ENCODE measurements at places on chromosomes 5 and 9. TPM values are rescaled to one million over a fixed set of nuclear protein-coding genes. Genes with fewer than 3 reads are reported as not detected.

GRCh38 chr9:102728946-102729345 lies 266.2 kb upstream of the CYLC2 start:
- no peaks in the 10 kb centered on the region for H3K36me3 ChIP-seq
- H3K4me3 ChIP-seq, result no peak overlapping the region
- H3K27me3 ChIP-seq, result no peaks in the 10 kb centered on the region
- no peaks in the 10 kb centered on the region for H3K4me1 ChIP-seq
- no peak overlapping the region for H3K27ac ChIP-seq

Gene DMRT3
- total RNA-seq, result not detected

- H3K27me3 ChIP-seq, result peaks cover 31% of the 10 kb centered on the region
- H3K27ac ChIP-seq, result no peak overlapping the region
- no peaks in the 10 kb centered on the region for H3K36me3 ChIP-seq
- no peak overlapping the region for H3K4me3 ChIP-seq
- H3K4me1 ChIP-seq, result no peaks in the 10 kb centered on the region
These were observed 69.5 kb downstream of the GTF3C4 start for GRCh38 chr9:132739710-132740310.

Gene PCDHA13
- not detected for total RNA-seq

DNA sequence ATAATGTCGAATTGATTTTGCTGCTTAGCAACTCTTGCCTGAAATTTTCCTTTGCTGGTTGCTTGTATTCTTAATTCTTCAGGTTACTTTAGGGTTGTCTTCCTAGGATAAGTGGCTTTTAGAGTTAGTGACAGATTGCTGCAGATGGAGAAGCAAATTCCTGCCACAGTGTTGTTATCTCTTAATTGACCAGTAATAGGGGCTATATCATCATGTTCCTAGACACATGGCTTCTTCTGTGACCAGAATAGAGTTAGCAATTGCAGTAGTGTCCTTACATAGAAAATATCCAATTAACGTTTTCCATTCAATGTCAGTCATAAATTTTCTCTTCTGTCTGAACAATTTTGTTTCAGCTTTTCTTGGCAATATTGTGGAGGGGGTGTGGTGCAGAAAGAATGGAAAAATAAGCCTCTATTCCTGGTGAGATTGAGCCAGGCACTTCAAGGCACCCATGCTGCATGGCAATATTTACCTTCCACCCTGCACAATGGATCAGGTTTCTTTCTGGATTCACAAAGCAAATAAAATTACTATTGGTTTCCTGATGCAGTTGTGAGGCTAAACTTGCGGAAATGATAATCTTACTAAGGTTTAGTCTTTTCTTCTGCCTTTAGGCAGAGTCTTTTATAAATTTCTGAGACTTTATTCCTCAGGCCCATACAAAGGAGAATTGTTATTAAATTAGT lies 1481.5 kb downstream of the EFNA5 start:
- H3K4me1 ChIP-seq, result no peaks in the 10 kb centered on the region
- H3K27ac ChIP-seq, result no peak overlapping the region
- no peaks in the 10 kb centered on the region for H3K36me3 ChIP-seq
- H3K27me3 ChIP-seq, result no peaks in the 10 kb centered on the region
- DNase-seq, result no peak
- no peak overlapping the region for H3K4me3 ChIP-seq

- H3K4me3 ChIP-seq, result no peak overlapping the region
- DNase-seq, result no peak
- no peaks in the 10 kb centered on the region for H3K27me3 ChIP-seq
- no peaks in the 10 kb centered on the region for H3K36me3 ChIP-seq
These were observed 31.5 kb upstream of the FREM1 start for GRCh38 chr9:14941501-14942405.

Gene CCDC192
- not detected for total RNA-seq

DNA sequence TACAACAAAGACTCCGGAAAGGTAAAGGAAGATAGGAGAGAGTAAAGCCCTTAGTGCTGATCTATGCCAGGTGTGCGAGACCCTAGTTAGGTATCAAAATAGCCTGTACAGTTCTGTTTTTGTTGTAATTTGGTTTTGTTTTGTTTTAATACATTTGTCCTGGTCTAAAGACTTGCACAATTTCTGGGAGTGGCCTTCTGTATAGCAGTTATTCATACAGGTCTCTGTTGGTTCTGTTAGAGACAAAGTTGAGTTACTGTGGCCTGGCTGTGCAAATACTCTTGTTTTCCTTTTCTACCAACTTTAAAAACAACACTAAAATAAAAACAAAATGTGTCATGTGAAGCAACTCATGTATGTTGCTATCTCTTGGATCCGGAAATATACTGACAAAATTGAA lies 163.6 kb downstream of the COMMD10 start:
- H3K36me3 ChIP-seq, result no peaks in the 10 kb centered on the region
- DNase-seq, result no peak
- no peak overlapping the region for H3K4me3 ChIP-seq
- no peaks in the 10 kb centered on the region for H3K4me1 ChIP-seq

DNA sequence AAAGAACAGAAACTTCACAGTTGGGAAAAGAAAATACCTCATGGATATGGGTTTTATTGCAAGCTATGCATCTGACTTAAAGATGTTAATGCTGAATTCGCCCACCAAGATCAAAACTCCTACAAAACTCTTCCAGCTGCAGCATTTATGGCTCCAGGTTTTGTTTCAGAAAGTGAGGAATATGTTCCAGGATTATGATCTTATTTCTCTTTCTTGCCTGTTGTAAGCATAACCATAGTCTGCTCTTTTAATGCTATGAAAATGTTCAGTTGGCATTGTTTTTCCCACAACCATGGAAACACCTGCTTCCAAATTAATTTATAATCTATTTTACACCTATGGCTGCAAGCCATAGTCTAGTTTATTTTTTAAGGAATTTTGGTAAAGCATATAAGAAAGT lies 34.9 kb upstream of the FST start:
- no peaks in the 10 kb centered on the region for H3K36me3 ChIP-seq
- H3K4me1 ChIP-seq, result no peaks in the 10 kb centered on the region
- H3K27ac ChIP-seq, result no peak overlapping the region
- H3K27me3 ChIP-seq, result peaks cover 8% of the 10 kb centered on the region

GRCh38 chr9:107597743-107598217 lies 108.2 kb upstream of the KLF4 start:
- H3K4me3 ChIP-seq, result no peak overlapping the region
- no peak overlapping the region for H3K27ac ChIP-seq
- no peaks in the 10 kb centered on the region for H3K4me1 ChIP-seq
- DNase-seq, result no peak
- no peaks in the 10 kb centered on the region for H3K27me3 ChIP-seq

Gene TEX48
- total RNA-seq, result 0.97 TPM

Gene SCGB3A2
- not detected for total RNA-seq

DNA sequence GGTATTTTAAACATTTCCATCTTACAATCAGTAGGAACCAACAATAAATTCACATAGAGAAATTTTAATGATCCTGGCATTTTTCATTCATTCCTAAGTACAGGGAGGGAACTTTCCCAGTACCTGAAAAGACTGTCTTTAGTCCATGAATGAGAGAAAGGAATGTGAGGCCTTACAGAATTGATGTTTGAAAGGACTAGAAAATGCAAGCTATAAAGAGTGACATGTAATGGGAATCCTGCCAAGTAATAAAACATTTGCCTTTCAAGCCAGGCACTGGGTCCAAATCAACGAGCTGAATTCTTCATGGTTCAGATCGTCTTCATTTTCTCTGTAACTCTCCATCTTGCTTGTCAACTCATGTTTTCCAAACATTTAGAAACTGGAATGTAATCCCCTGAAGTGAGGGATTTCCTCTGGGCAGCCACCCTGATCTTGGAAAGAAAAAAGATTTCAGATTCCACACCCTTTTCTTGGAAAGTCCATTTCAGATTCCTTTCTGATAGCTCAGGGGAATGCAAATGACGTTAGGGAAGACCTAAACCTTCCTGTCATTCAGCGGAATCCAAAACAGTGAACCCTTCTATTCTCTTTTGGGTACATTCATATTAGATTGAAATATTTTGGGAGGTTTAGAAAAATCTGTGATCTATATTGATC lies 315.8 kb downstream of the SH3GL2 start:
- H3K27me3 ChIP-seq, result no peaks in the 10 kb centered on the region
- H3K36me3 ChIP-seq, result no peaks in the 10 kb centered on the region
- no peak for DNase-seq
- H3K4me3 ChIP-seq, result no peak overlapping the region
- H3K27ac ChIP-seq, result no peak overlapping the region
- no peaks in the 10 kb centered on the region for H3K4me1 ChIP-seq

Gene HTR1A
- total RNA-seq, result not detected

DNA sequence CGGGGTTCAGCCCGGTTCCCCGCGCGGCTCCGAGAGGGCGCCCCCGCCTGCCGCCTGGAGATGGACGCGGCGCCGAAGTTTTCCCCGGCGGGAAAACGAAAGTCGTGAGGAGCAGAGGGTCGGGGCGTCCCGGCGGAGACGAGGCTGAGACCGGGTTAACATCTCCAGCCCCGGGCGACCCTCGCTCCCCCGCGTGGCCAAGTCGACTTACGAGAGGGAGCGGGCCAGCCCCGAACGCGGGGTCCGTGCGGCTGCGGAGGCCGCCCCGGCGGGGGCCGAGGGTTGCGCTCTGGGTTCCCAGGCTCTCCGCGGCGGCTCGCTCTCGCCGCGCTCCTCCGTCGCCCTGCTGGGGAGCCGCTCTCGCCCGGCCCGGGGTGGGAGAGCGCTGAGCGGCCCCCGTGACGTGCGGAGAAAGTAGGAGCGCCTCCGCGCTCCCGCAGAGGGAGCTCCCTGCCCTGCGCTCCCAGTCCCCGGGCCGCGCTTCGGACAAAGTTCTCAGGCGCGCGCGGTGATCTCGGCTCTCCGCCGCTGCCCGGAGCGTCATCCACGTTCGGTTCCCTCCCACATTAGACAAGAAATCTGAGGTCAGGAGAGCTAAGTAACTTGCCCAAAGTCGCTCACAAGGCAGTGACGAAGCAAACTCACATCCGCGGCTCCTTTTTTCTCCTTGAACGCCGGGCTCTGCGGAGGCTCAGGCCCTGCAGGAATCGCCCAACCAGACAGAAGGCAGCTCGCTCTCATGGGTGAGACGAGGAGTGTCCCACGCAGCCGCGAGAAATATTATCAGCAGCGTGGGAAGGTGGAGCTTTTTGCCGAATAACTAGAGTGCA lies 1.2 kb upstream of the GCNT4 start:
- H3K36me3 ChIP-seq, result no peaks in the 10 kb centered on the region
- H3K4me3 ChIP-seq, result peak overlapping the region; percentile 81
- peak; percentile 50 for DNase-seq

DNA sequence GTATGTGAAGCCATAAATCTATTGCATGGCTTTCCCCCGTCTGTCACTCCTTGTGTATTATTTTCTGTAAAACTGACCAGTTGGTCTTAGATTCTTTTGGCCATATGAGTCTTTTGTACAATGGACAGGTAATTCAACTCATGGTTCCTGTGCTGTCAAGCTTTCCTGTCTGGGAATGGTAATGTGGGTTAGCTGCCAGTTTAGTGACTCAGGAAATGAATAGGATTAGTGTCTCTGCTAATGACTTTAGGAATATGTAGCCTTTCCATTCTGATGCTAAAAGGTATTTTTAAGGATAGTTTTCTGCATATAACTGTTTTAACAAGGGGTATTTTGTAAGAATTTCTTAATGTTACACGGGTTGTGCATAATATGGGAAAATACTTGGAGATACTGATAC lies 182.7 kb downstream of the PBX3 start:
- H3K4me3 ChIP-seq, result no peak overlapping the region
- DNase-seq, result no peak
- H3K27ac ChIP-seq, result no peak overlapping the region
- peaks cover 2% of the 10 kb centered on the region for H3K36me3 ChIP-seq

Gene TXNDC8
- total RNA-seq, result not detected

Gene DMGDH
- not detected for total RNA-seq

DNA sequence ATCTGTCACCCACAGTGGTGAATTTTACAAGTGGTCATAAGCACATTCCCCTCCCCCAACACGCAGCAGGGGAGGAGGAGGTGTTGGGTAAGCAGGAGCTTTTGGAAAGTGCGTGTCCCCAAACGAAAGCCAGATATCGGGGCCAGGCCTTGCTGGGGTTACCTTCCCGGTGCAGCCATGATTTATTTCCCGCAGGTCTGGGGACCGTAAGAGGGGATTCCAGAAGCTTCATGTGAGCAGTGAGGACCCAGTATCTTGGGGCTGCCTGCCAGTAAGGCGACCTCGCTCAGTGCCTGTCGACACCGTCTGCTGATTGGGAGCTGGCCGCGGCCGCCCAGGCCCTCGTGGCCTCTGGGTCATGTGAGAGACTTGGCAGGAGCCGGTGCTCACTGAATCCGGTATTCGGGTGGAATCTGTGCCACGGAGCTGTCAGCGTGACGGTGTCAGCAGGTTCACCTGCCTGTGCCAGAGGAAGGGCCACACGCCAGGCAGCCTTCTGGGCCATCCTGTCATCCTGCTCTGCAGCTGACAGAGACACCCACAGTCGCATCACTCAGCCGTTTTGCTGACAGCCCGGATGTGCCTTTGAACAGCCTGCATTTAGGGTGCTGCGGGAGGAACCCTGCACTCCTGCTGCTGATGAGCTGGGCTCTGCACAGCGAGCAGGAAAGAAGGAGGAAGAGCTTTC lies 37.3 kb downstream of the SEC61B start:
- H3K4me3 ChIP-seq, result no peak overlapping the region
- H3K27me3 ChIP-seq, result no peaks in the 10 kb centered on the region
- no peaks in the 10 kb centered on the region for H3K36me3 ChIP-seq
- DNase-seq, result peak; percentile 72
- H3K4me1 ChIP-seq, result peaks cover 20% of the 10 kb centered on the region

- no peak for DNase-seq
- no peak overlapping the region for H3K4me3 ChIP-seq
- peaks cover 11% of the 10 kb centered on the region for H3K4me1 ChIP-seq
These were observed 62.6 kb upstream of the LRRTM2 start for GRCh38 chr5:138937392-138938387.

All from activated CD4-positive, alpha-beta T cell treated with anti-CD3 and anti-CD28 coated beads, Interleukin-2, amount 10 ng/mL, durations not matched to agents 7 days and 5 days (primary cell).